CD4-positive, alpha-beta T cell (primary cell): ENCODE measurements at places on chromosomes 1 and 21. TPM values are rescaled to one million over a fixed set of nuclear protein-coding genes. Genes with fewer than 3 reads are reported as not detected.

SLC6A9 gene
- not detected for total RNA-seq

PKP1 gene
- not detected for total RNA-seq

GRCh38 chr1:152901631-152902030 is 6.7 kb upstream of the IVL start:
- no peak for DNase-seq

- no peak for DNase-seq
These were observed 885 bp downstream of the AHCYL1 start for GRCh38 chr1:109985247-109986053.

GRCh38 chr1:173917149-173917548 is at the start of gene SERPINC1:
Gene SERPINC1, minus strand, starts transcription at chr1:173917327. Its CDS starts 68 bp downstream, at chr1:173917259.
- DNase-seq: no peak
